ENCODE measurements at places on chromosomes 12 and 14. TPM values are rescaled to one million over a fixed set of nuclear protein-coding genes. Genes with fewer than 3 reads are reported as not detected.

DNA sequence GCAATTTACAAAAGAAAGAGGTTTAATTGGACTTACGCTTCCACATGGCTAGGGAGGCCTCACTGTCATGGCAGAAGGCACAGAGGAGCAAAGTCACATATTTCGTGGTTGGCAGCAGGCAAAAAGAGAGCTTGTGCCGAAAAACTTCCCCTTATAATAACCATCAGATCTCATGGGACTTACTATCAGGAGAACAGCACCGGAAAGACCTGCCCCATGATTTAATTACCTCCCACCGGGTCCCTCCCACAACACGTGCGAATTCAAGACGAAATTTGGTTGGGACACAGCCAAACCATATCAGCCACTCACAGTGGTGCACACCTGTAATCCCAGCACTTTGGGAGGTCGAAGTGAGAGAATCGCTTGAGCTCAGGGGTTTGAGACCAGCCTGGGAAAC, 68.5 kb downstream of the FBXL14 start:
- DNase-seq, result no peak

The CTDSP2 gene
- 53.2 TPM for total RNA-seq

The BCL11B gene
- 0.14 TPM for total RNA-seq

- no peak for DNase-seq
Measured at GRCh38 chr12:20443792-20444191, 75.5 kb downstream of the PDE3A start.

DNA sequence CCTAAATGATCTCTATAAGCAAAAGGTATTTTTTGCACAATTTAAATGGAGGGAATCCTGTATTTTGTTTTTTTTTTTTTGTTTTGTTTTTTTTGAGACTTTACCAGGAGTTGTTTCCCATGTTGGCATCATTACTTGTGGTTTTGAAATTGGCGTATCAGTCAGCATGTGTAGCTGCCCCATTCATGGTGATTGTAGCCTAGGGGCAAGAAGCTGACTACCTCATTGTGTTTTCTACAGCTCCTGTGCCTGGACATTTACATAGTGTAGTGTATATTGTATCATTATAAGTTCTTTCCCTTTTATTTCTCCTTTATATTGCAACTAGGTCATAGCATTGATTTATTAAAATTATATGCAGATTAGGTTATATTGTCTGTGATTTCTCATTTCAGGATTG, 24.5 kb downstream of the SAMD4A start:
- DNase-seq, result no peak

The APOF gene
- total RNA-seq, result not detected

All from pulmonary artery endothelial cell (primary cell).